ENCODE measurements at places on chromosomes 5 and 9. TPM values are rescaled to one million over a fixed set of nuclear protein-coding genes. Genes with fewer than 3 reads are reported as not detected.

GRCh38 chr5:147930769-147931168 lies 24.4 kb upstream of the C5orf46 start:
- no peak for DNase-seq
- H3K4me3 ChIP-seq, result no peak overlapping the region
- H3K27me3 ChIP-seq, result no peaks in the 10 kb centered on the region
- H3K27ac ChIP-seq, result no peak overlapping the region
- no peaks in the 10 kb centered on the region for H3K4me1 ChIP-seq

DNA sequence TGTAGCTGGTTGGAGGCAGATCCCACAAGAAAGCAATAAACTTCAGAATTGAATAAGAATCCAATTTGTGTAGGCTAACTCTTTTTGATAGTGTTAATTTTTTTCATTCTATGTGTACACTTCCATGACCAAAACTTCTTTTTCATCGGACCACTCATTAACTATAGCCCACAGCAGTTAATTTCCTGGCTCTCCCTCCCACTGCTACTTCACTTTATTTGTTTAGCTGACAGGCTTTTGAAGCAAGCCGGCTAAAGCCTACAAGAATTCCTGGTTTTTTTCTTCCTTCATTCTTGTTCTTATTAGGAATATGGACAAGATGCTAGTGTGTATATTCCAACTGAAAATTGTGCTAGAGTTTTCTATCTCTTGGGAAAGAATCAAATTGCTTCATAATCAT lies 329.2 kb upstream of the CCNH start:
- no peaks in the 10 kb centered on the region for H3K27me3 ChIP-seq
- no peaks in the 10 kb centered on the region for H3K4me1 ChIP-seq
- no peak for DNase-seq
- no peak overlapping the region for H3K4me3 ChIP-seq

GARIN3 gene
- not detected for polyA plus RNA-seq

- no peak overlapping the region for H3K27ac ChIP-seq
- DNase-seq, result no peak
- H3K4me1 ChIP-seq, result no peaks in the 10 kb centered on the region
- peaks cover 5% of the 10 kb centered on the region for H3K36me3 ChIP-seq
These were observed 390.4 kb downstream of the EBF1 start for GRCh38 chr5:158709279-158709678.

GRCh38 chr9:137463931-137464290 lies 4.8 kb upstream of the NSMF start:
- DNase-seq, result no peak
- H3K27ac ChIP-seq, result no peak overlapping the region
- peaks cover 3% of the 10 kb centered on the region for H3K4me1 ChIP-seq
- H3K27me3 ChIP-seq, result peaks cover 5% of the 10 kb centered on the region
- no peaks in the 10 kb centered on the region for H3K36me3 ChIP-seq
- H3K4me3 ChIP-seq, result no peak overlapping the region

DNA sequence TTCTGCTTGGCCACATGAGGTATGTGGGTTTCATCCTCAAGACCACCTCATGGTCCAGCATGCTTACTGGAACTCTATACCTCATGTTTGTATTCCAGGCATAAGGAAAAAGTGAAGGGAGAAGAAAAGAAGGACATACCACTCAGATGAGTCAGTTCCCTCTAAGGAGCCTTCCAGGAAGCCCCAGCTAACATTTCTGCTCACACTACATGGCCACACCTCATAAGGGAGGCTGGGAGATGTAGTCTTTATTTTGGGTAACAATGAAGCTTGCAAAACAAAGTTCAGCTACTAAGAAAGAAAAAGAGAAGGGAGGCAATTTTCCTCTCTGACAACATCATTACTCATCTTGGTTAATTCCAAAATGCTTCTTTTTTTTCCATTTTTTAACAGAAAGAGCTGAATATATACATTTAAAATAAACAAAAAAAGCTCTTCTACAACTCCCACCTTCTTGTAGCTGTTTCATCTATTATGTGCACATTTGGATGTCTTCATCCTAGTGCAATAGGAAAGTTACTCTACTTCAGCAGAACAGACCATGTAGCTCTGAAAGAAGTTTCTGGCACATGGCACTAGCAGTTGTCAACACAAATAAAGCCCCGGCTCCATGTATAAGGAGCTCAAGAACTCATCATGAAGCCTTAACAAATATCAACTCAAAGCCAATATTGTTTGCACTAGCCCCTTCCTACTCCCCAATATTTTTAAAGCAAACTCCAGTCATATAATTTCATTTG lies 123.6 kb upstream of the CCDC112 start:
- peak; percentile 59 for DNase-seq
- peak overlapping the region; percentile 32 for H3K27ac ChIP-seq
- no peaks in the 10 kb centered on the region for H3K36me3 ChIP-seq
- peaks cover 11% of the 10 kb centered on the region for H3K4me1 ChIP-seq
- H3K27me3 ChIP-seq, result no peaks in the 10 kb centered on the region

DNA sequence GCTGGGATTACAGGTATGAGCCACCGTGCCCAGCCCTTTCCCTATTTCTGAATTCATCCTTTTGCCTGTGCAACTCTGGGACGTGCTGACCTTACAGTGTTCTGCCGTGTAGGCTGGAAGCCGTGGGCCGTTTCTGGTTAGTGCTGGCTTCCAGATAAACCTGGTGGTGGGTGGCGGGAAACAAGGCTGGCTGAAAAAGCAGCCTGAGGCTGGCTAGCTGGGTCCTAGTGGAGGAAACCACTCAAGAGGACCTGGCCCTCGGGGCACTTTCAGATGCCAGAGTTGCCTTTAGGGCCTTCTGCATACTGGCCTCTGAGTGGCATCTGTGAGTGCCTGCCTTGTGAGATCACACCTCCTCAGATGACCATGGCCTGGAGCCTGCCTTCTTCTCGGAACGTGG lies 26.9 kb downstream of the GALNT12 start:
- H3K27me3 ChIP-seq, result no peaks in the 10 kb centered on the region
- peaks cover 43% of the 10 kb centered on the region for H3K36me3 ChIP-seq
- H3K27ac ChIP-seq, result no peak overlapping the region
- H3K4me3 ChIP-seq, result no peak overlapping the region

- no peaks in the 10 kb centered on the region for H3K36me3 ChIP-seq
- H3K4me3 ChIP-seq, result no peak overlapping the region
- no peak overlapping the region for H3K27ac ChIP-seq
- DNase-seq, result peak; percentile 62
These were observed 26.9 kb upstream of the SYK start for GRCh38 chr9:90774682-90775081.

DNA sequence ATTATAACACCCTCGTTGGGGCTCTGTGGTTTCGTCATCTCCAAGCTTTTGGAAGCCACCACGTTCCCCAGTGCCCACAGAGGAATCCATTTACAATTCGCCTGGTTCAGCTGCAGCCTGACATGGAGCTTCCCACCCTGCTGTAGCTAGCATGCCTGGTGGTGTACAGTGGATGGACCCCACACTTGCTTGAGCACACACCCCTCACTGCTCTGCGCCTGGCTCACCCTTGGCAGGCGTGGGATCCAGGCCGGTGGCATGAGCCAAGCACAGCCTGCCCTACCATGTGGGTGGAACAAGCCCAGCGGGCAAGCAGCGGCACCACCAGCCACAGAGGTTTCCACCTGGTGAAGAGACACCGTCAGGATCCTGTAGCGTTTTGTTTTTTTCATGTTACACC lies 1045.7 kb upstream of the CDH9 start:
- no peaks in the 10 kb centered on the region for H3K4me1 ChIP-seq
- no peaks in the 10 kb centered on the region for H3K36me3 ChIP-seq
- H3K4me3 ChIP-seq, result no peak overlapping the region
- no peak for DNase-seq

GRCh38 chr5:98796197-98796972 lies 22.9 kb downstream of the RGMB start:
- H3K4me1 ChIP-seq, result no peaks in the 10 kb centered on the region
- no peak overlapping the region for H3K27ac ChIP-seq
- peak; percentile 74 for DNase-seq
- H3K36me3 ChIP-seq, result no peaks in the 10 kb centered on the region

EPB41L4A gene
- 0.67 TPM for polyA plus RNA-seq

DNA sequence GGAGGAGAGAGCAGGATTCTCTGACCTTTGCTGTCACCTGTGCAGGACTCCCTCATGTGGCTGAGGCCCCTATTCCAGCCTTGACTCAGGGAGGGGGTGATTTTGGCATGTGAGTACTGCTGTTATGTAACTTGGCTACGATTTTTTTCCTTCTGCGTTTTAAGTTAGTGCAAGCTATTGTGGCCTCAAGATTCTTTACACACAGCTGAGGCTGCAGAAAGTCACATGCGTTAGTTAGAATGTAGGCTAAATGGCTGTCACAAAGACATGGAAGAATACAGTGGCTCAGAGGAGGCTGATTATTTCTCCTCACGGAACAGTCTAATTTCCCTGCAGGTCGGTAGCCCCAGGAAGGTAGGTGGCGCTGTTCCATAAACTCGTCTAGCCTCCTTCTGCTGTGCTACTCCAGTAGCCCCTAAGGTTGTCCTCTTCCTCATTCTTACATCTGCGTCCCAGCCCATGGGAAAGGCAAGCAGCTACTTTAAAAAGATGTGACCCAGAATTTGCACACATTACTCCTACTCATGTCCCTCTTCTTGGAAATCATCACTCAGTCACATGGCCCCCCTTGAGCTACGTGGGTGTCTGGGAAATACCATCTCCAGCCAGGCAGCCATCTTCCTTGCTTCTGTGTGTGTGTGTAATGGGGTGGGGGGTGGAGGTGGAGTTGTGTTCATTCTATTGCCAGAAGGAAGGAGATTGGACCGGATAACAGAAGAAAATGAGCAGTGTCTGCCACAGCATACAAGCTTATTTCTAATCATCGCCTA lies 486.6 kb downstream of the CCDC171 start:
- no peaks in the 10 kb centered on the region for H3K27me3 ChIP-seq
- DNase-seq, result no peak
- H3K4me3 ChIP-seq, result no peak overlapping the region

DNA sequence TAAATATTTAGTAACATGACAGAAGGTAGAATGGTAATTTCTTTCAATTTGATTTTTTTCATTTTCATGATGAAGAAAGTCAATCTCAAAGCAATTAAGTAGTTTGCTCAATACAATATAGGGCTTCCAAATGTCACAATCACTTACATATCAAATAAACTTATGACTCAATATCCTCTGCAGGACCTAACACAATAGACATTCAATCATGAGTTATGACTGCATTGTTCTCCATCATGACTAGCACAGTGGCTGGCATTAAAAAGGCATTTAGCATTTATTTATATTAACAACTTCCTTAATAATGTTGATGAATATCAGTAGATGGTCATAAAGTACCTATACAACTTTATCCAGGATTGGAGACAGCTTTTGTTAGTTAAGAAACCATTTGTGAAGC lies 1499.6 kb downstream of the EFNA5 start:
- no peaks in the 10 kb centered on the region for H3K27me3 ChIP-seq
- no peak overlapping the region for H3K27ac ChIP-seq
- H3K4me1 ChIP-seq, result no peaks in the 10 kb centered on the region
- DNase-seq, result no peak
- no peak overlapping the region for H3K4me3 ChIP-seq

OGN gene
- 6.7 TPM for polyA plus RNA-seq

GRCh38 chr5:40395251-40395650 lies 284.5 kb upstream of the PTGER4 start:
- no peaks in the 10 kb centered on the region for H3K27me3 ChIP-seq
- H3K4me3 ChIP-seq, result no peak overlapping the region
- no peak overlapping the region for H3K27ac ChIP-seq
- no peaks in the 10 kb centered on the region for H3K36me3 ChIP-seq
- H3K4me1 ChIP-seq, result no peaks in the 10 kb centered on the region
- no peak for DNase-seq
